ENCODE measurements at places on chromosomes 16 and 17.
A peak's percentile ranks its signal among the peaks of the same experiment; 100 is the strongest.

DNA sequence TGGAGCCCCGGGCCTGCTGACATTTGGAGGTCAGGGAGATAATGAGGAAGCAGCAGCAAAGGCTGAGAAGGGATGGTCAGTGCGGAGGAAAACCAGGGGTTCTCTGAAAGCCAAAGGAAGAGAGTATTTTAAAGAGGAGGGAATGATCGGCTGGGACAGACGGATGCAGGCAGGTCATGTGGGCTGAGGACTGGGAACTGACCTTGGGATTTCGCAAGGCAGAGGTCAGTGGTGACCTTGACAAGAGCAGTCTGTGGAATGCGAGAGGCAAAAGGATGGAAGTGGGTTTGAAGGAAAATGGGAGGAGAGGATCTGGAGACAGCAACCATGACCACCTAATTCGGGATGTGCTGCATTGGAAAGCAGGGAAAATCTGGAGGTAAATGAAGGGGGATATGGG is 10.2 kb downstream of the EFTUD2 start:
- no peak for DNase-seq

- DNase-seq: no peak
Observed at GRCh38 chr16:67594256-67594915, 32.1 kb downstream of the CTCF start.

DNA sequence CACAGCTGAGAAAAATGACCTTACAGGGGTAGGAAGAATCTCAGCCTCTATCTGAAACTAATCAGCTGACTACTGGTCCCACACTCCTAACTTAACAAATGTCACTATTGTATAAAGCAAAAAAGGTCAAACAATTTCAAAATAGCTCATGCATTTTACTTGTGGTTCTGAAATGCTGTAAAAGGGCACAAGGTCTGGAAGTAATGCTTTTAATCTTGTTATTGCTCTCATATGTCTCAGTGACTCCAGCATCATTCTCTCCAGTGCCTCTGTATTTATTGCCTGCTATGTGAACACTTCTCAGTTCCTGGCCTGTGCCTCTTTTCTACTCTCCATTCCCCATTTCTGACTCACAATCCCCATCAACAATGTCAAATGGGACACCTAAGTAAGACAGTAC is 937.7 kb downstream of the CDH11 start:
- no peak for DNase-seq

DNA sequence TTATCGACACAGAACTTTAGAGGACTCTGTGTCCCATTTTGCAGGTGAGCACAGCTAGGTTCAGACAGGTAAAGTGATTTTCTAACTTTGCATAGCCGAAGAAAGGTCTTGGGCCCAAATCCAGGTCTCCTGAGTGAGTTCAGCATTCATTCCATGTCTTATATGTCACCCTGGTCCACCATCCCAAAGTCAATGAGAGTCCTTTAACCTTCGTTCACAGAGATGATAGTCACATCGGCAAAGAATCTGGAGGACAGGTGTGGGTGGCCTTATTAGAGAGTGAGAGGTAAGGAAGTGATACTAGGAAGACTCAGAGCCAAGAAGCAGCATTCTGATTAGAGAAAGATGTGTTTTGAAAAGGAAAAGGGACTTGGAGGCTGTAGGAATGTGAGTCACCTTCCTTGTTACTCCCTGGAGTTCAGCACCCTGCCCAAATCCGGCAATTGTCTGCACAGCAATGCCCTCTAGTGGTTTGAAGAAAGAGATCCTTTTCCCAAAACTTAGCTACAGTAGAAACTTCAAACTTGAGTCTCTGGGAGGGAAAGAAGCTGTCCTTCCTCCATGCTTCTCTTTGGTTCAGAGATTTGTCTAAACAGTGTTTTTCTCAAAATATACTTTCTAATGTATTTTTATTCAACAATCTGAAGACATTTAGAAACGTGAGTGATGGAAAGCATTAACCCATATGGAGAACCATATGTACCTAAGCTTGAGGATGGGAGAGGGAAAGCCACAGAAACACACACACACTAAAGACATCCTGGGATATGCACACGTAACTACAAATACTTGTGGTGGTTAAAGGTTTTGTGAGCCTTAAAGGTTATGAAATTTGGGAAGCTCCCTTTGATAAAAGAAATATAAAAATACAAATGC is 96.4 kb upstream of the SHISA6 start:
- DNase-seq: peak; percentile 29

DNA sequence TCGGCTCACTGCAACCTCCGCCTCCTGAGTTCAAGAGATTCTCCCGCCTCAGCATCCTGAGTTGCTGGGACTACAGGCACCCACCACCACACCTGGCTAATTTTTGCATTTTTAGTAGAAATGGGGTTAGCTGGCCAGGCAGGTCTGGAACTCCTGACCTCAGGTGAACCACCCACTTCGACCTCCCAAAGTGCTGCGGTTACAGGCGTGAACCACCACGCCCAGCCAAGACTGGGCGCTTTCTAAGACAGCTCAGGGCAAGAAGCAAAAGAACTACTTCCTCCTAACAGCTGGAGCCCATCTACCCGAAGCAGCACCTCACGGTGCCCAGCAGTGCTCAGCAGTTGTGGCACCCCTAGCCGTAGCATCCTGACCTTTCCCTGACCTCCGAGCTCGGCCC is 109.4 kb downstream of the ZNF423 start:
- no peak for DNase-seq

GRCh38 chr16:89047331-89048089 is 46.1 kb upstream of the ACSF3 start:
- no peak for DNase-seq

GRCh38 chr16:87271256-87271655 is 45.9 kb downstream of the C16orf95 start:
- no peak for DNase-seq

- no peak for DNase-seq
Observed at GRCh38 chr17:9467518-9467917, 108.1 kb downstream of the STX8 start.

- no peak for DNase-seq
Observed at GRCh38 chr16:55283812-55284717, 39.9 kb upstream of the IRX6 start.

DNA sequence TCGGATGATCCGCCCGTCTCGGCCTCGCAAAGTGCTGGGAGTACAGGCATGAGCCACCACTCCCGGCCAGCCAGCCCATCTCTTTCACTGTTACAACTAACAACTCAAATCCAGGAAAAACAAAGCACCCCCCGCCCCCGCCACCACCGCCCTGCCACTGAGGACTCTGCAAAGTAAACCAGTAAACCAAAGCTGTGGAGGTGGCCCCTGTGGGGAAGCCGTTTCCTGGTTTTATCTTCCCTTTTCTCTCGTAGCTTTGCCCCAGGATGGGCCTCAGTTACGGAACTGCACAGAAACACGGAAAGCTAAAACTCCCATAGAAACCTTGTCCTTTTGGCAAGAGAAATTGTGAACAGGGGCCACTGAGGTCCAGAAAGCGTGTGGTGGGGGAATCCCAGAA is 17.5 kb downstream of the CHMP6 start:
- DNase-seq: peak; percentile 87

GRCh38 chr17:53353919-53354351 is 468.8 kb upstream of the KIF2B start:
- no peak for DNase-seq

- DNase-seq: no peak
Observed at GRCh38 chr17:80937462-80938381, 53.9 kb upstream of the CHMP6 start.

DNA sequence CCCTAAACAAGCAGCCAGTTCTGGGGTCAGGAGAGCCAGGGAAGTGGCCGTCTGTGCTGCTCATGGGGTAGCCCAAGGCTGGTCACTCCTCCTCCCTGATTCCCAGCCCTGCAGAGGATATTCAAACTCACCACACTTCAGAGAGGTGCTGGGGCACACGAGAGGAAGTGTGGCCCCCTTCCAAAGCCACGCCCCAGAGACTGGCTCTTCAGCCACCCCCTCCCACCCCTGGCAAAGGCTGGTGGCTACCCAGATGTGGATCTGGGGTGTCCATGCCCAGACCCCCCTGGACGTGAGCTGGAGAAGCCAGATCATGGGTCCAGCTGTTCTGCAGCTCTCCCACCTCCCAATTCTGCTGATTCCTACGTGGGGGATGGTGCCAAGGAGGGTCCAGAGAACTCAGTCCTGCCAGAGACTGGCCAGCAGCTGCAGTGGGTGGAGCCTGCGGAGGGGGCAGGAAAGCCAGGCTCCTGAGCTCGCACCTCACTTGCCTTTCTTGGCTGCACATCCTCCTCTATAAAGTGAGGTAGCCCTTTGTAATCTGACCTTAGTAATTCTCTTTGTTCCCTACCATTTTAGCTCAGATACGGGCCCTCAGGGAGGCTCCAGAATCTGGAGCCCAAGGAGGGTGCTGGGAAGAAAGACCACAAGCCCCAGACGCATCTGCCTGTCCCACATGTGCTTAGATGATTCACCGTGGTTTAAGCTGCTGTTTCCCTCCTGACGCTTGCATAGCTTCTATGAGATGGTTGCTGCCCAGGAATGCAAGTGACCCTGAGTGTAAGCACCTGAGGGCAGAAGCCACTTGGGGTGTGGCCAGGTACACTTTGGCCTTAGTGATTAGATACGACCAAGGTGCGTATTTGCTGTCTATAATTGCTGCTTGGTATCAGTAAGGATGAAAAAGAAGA is 15.3 kb downstream of the SDK2 start:
- DNase-seq: no peak

DNA sequence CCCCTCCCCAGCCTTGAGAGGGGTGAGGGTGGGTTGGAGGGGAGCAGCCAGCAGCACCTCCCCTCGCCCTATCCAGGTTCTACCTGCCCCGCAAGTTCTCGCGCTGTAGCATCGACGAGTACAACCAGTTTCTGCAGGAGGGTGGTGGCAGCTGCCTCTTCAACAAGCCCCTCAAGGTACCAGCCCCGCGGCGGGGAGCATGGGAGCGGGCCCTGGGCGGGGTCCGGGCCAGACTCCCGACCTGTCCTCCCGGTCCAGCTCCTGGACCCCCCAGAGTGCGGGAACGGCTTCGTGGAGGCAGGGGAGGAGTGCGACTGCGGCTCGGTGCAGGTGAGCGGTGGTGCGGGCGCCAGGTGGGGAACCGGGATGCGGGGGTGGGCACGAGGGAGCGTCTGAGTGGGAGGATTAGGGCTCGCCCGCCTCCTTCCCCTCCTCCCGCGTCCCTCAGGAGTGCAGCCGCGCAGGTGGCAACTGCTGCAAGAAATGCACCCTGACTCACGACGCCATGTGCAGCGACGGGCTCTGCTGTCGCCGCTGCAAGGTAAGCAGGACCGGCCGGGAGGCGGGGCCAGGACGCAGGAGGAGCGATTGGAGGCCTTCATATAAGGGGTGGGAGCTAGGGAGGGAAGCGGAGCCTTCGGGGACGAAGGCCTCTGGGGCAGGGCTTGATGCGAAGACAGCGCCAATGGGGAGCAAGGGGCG is 16.5 kb downstream of the ADAM11 start:
- DNase-seq: peak; percentile 97

- DNase-seq: no peak
Observed at GRCh38 chr17:20202141-20202621, 193.0 kb downstream of the SPECC1 start.

DNA sequence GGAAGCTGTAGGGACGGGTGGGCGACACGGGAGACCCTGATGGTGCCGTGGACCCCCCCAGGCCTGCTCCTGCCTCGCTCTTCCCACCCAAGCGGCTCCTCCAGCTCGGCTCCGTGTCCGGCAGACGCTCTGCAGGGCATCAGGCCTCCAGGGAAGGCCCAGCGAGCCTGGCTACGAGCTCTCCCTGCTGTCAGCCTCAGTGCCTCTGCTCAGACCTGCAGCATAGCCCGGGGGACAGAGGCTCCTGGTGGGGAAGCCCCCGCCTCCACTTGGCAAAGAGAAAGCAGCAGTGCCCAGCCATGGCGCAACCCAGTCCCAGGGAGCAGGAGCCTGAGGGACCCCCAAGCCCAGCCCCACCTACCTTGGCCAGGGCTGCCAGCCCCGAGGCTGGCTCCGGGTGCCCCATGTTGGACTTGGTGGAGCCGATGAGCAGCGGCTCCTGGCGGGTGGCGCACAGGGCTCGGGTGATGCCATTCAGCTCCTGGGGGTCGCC is 5.9 kb downstream of the FASN start:
- no peak for DNase-seq

GRCh38 chr16:76800196-76800595 is 390.8 kb upstream of the MON1B start:
- no peak for DNase-seq

All from Kasumi-1 (cell line).